NCI-H2171 treated with DMSO at 0.1 percent for 48 hours (cell line): ENCODE measurements at places on chromosomes 12 and 14.

GRCh38 chr12:32989705-32990104 lies 93.1 kb upstream of the PKP2 start:
- DNase-seq: no peak

DNA sequence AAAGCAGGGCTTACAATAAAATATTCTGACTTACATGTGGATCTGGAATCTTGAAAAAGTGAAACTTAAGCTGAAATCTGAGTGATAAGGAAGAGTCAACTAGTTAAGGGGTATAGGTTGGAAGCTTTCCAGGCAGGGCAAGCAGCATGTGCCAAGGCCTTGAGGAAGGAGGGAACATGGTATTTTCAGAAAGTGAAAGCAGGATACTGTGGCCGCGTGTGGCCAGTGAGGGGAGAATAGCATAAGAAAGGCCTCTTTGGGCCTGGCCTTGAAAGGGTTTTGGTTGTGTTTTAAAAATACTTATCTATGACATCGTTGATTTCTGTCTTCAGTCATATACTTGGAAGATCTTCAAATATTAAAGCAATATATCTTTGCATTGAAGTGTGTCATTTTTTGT lies 213.4 kb downstream of the AKAP6 start:
- no peak for DNase-seq

GRCh38 chr12:119902084-119902509 lies 25.0 kb upstream of the CIT start:
- peak; percentile 84 for DNase-seq

DNA sequence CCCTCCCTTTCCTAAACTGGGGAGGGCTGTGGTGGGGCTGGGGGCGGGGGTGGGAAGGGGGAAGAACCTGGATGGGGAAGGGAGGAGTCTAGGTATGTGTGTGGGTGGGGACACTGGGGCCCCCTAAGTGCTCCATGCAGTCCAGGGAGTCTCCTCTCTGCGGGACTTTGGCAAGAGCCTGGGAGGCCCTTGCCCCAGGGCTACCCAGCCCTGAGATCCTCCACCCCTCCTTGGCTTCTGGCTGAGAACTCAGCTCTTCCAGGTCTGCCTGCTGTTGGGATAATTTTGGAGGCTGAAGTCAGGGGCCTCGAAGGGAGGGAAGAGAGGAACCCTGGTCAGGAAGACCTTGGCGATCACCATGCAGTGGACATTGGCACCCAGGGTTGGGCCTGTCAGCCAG lies 2.2 kb upstream of the DLK1 start:
- no peak for DNase-seq

DNA sequence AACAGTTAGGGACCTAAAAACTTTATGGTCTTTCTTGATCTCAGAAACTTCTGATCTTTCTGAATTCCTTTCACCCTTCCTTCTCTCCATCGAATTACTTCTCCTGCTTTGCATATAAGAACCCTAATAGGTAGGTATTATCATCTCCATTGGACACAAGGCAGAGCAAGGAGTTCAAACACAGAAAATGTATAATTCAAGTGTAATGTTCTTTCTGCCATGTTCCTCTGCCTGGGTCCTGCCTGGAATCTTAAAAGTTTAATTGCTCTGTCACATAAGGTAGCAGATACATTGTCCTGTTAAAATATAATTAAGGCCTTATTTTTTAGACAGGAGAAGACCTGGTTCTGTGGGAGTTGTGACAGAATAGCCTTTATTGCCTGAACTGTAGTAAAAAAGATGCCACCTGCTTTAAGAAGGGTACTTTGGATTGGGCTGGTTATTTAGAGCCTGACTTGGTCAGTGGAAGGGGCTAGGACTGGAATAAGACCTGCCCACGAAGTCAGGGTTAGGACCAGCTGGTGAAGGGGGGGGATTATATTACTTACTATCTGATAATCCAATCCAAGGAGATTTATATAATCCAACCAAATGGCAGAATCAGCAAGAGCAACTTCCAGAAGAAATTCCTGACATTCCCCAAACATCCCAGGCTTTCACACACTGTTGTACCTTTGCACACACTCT lies 10.4 kb downstream of the G2E3 start:
- no peak for DNase-seq

- peak; percentile 48 for DNase-seq
These were observed 65.9 kb downstream of the DCAF5 start for GRCh38 chr14:69087061-69087461.
